Activated CD8-positive, alpha-beta memory T cell treated with anti-CD3 and anti-CD28 coated beads for 4 hours (primary cell): ENCODE measurements at places on chromosomes 5 and 9.

- DNase-seq, result no peak
Measured at GRCh38 chr5:40333459-40334241, 346.1 kb upstream of the PTGER4 start.

GRCh38 chr5:90503596-90503995 lies 25.8 kb downstream of the LYSMD3 start:
- no peak for DNase-seq

- DNase-seq, result no peak
Measured at GRCh38 chr5:127086589-127086988, 13.3 kb upstream of the C5orf63 start.

DNA sequence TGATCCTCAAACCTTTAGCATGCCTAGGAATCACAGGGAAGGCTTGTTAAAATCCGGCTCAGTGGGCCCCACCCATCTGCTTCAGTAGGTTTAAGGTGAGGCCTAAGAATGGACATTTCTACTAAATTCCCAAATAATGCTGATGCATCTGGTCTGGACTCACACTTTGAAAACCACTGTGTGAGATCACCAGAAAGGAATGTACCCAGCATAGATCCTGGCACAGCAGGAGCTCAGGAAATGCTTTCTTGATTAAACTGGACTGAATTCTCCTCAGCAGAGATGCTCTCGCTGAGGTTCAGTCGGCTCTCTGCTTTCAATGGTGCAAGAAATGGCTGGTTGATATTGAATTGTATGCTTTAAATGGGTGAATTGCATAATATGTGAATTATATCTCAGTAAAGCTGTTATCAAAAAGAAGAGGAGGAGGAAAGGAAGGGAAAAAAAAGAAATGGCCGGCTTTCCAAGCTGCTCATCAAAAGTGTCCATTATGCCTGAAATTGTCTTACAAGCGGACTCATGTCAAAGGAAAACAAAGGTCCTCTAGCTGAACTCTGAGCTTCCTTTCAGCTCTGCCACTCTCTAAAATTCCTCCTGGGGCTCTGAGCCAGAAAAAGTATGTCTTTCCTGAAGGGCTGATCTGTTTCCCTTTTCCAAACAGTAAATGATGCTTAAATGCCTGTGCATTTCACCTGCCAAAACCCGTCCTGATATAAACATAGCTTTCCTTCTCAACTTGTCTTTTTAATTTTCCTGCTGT lies 77.6 kb upstream of the SAP30L start:
- no peak for DNase-seq

DNA sequence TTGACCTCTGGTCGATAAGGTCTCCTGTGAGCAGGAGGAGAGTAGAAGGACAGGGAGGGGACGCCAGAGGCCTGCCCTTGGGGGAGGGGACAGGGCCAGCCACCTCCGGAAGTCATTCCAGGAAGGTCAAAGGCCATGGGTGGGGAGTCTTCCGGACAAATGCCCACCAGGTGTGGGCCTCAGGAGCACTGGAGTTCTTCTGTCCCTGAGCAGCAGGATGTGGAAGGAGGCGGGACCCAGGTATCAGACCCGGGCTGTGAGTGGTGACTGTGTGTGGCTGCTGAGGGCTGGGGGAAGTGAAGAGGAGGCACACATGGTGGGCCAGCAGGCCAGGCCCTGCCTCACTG lies 13.9 kb downstream of the FGF18 start:
- no peak for DNase-seq

GRCh38 chr5:167790045-167790444 lies 501.4 kb upstream of the WWC1 start:
- no peak for DNase-seq

- no peak for DNase-seq
Measured at GRCh38 chr5:39876146-39876545, 451.4 kb upstream of the DAB2 start.

DNA sequence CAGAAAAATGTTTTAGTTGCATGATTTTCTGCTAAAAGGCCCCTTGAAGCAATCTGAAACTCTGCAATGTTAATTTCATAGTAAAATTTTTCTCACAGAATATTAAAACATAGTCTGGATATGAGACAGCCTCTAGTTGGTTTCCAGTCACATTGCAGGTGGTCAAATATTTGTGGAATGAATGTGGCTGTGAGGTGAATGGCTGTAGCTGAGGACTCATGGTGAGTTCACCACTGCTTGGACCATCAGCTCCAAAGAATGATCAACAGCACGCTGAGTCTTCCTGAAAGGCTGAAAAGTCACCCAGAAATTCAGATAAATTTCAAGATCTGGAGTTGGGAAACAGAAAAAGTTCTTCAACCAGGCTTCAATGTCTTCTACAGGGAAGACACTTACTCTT lies 79.8 kb downstream of the MAT2B start:
- DNase-seq, result no peak

DNA sequence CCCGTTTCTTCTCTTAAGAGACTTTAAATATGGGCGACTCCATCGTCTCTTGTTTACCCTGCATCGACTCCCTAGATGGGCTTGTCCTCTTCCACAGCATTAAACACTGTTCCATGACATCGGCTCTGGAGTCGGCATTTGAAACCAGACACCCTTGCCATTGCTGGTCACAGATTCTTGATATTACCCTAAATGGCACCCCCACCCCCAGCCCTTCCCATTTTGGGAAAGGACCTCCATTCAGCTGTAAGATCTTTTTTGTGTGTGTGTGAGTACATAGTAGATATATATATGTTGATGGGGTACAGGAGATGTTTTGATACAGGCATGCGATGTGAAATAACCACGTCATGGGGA lies 51.1 kb upstream of the SH3PXD2B start:
- DNase-seq, result no peak

- no peak for DNase-seq
Measured at GRCh38 chr5:44389090-44389822, at the start of gene FGF10. FGF10 (minus strand) TSS chr5:44389420; CDS start chr5:44388682, 738 bp downstream.

DNA sequence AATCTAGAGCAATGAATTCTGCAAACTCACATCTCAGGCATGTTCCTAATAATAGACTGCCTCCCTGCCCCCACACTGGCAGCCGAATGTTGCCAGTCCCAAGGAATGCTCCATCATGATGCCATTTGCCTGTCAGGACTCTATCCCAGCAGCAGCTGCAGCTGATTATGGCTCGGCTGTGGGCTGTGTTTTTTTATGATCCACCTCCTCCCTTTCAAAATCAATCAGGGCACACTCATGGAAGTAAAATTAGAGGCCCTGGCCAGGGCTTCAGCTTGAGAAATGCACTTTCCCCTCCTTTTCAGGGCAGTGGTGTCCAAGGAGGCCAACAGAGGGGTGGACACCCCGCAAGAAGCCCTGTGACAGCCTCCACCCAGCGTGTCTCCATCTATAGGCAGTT lies 176.7 kb upstream of the S1PR3 start:
- DNase-seq, result no peak

- no peak for DNase-seq
Measured at GRCh38 chr5:151121665-151122064, 35.9 kb downstream of the ANXA6 start.

GRCh38 chr5:113047234-113047633 lies 70.6 kb downstream of the DCP2 start:
- DNase-seq, result no peak

GRCh38 chr9:136482046-136482792 lies 621 bp downstream of the SEC16A start:
- DNase-seq, result no peak

GRCh38 chr5:90548069-90548593 lies 10.5 kb upstream of the ADGRV1 start:
- no peak for DNase-seq

DNA sequence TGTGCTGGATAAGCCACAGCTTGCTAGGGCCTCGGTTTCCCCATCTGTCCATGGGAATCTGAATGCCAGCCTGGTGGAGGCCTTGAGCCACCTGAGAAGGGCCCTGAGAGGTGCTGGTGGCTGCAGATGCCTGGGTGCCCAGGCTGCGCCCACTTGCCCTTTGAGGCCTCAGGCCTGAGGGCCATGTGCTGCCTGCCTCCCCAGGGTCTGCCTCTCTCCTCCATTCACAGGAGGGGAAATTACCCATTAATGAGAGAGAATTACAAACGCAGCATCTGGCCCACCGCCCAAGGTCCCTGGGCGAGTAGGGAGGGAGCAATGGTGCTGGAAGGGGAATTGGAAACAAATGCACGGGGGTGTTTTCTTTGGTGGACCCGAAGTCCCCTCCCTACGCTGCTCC lies 59.6 kb downstream of the BARX1 start:
- DNase-seq, result no peak

DNA sequence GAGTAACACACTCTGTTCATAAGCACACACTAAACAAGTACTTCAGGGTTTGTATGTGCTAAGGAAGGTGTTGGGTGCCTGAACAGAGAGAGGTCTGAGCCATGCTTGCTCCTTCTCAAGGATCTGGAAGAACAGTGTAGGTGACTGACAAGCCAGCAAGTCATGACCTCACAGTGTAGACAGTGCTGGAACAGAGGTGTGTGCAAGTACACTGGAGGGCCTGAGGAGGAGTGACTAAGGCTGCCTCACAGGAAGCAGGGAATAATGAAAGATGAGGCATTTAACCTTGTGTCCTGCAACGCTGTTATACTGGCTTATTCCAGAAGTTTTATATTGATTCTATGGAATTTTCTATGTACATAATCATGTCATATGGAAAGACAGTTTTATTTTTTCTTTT lies 83.9 kb downstream of the TMEM174 start:
- DNase-seq, result no peak
